ENCODE measurements at places on chromosomes 13 and 19. TPM values are rescaled to one million over a fixed set of nuclear protein-coding genes. Genes with fewer than 3 reads are reported as not detected.

- H3K27me3 ChIP-seq = no peaks in the 10 kb centered on the region
- DNase-seq = no peak
- H3K4me3 ChIP-seq = no peak overlapping the region
- peaks cover 100% of the 10 kb centered on the region for H3K36me3 ChIP-seq
- H3K27ac ChIP-seq = no peak overlapping the region
Measured at GRCh38 chr19:49103331-49104085, 10.7 kb upstream of the LIN7B start.

DNA sequence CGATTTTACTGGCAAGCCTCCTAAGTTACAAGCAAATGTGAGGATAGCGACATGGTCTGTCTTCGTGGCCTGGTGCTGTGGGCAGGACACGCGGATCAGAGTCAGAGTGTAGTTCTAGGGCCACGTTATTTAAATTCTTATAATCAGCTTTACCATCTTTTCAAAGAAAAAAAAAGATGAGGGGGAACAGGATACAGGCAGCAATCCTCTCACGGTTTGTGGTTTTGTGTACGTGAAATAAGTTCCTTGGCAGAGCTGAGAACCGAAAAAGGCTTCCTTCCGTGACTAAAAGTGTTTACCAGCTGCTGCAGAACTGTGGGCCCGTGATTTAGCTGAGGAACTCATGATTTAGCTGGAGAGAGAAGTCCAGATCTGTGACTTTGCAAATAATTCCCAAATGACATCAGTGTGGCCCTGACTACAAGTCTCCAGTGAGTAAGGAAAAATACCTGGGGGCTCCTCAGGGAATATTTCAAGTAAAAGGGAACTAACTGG is 27.2 kb downstream of the RCBTB2 start:
- peaks cover 62% of the 10 kb centered on the region for H3K4me1 ChIP-seq
- H3K27ac ChIP-seq = peak overlapping the region; percentile 89
- no peaks in the 10 kb centered on the region for H3K27me3 ChIP-seq
- DNase-seq = no peak

DNA sequence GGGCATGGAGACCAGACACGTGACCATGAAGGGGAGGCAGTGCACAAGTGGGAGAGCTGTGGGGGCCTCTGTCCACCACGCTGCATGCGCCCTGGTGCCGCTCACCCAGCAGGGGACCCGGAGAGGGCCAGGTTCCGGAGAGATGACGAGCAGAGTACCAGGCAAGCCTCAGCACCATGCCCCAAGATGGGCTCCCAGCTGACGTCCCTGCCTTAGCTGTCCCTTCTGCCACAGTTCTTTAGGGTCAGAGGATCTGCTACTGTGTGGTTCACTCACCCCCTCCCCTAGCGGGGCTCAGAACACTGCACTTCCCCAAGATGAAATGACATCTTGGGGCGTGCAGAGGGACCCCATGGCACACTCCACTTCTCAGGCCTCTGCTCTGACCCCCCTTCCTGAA is 9.6 kb upstream of the PRKD2 start:
- no peak overlapping the region for H3K27ac ChIP-seq
- no peak overlapping the region for H3K4me3 ChIP-seq
- H3K4me1 ChIP-seq = peaks cover 10% of the 10 kb centered on the region
- peaks cover 84% of the 10 kb centered on the region for H3K36me3 ChIP-seq
- H3K27me3 ChIP-seq = no peaks in the 10 kb centered on the region

DNA sequence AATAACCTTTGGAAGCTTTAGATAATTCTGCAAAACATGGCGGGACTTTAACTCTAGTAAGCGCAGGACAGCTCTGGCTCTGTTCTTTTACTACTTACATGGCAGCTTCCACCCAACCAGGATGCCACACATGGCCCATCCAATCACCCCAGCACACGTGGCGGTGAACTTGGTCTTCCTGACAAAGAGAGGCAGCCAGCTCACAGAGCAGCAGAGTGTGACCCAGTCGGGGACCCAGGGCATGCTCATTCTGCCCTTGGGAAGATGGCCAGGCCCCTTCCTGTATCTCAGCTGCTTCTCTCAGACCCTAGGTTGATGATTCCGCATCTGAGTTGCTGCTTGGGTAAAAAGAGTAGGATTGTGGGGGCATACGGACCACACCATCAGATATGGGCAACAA is 172.1 kb downstream of the USP12 start:
- H3K27me3 ChIP-seq = no peaks in the 10 kb centered on the region
- H3K4me3 ChIP-seq = no peak overlapping the region
- no peak overlapping the region for H3K27ac ChIP-seq
- no peaks in the 10 kb centered on the region for H3K36me3 ChIP-seq

DNA sequence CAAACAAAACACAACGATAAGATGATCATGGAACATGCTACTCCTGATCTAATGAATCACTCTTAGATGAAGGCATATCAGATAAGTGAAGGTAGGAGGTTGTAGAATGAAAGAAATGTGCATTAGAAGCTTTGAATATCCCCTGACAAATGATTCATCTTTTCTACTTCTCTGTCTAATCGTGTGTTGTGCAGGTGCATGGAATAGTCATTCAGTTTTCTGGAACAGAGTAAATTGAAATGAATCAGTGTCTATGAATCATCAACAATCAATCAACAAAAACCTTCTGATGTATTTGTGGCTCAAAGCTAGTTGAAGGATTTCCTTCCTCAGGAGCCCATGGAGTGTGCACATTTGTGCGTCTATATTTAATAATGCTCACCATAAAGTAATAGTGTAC is 1290.4 kb upstream of the PCDH20 start:
- H3K36me3 ChIP-seq = no peaks in the 10 kb centered on the region
- no peak overlapping the region for H3K27ac ChIP-seq
- H3K27me3 ChIP-seq = no peaks in the 10 kb centered on the region
- no peak overlapping the region for H3K4me3 ChIP-seq
- DNase-seq = no peak

- DNase-seq = no peak
- peaks cover 29% of the 10 kb centered on the region for H3K4me1 ChIP-seq
- H3K4me3 ChIP-seq = no peak overlapping the region
- no peak overlapping the region for H3K27ac ChIP-seq
- no peaks in the 10 kb centered on the region for H3K36me3 ChIP-seq
Measured at GRCh38 chr13:95647321-95647720, 2.8 kb upstream of the DZIP1 start.

GRCh38 chr13:32645854-32646253 is 59.6 kb downstream of the PDS5B start:
- H3K27me3 ChIP-seq = no peaks in the 10 kb centered on the region
- peaks cover 23% of the 10 kb centered on the region for H3K4me1 ChIP-seq
- H3K27ac ChIP-seq = no peak overlapping the region
- H3K4me3 ChIP-seq = no peak overlapping the region

- no peak for DNase-seq
- H3K36me3 ChIP-seq = no peaks in the 10 kb centered on the region
Measured at GRCh38 chr13:29707876-29708543, 112.5 kb upstream of the SLC7A1 start.

DNA sequence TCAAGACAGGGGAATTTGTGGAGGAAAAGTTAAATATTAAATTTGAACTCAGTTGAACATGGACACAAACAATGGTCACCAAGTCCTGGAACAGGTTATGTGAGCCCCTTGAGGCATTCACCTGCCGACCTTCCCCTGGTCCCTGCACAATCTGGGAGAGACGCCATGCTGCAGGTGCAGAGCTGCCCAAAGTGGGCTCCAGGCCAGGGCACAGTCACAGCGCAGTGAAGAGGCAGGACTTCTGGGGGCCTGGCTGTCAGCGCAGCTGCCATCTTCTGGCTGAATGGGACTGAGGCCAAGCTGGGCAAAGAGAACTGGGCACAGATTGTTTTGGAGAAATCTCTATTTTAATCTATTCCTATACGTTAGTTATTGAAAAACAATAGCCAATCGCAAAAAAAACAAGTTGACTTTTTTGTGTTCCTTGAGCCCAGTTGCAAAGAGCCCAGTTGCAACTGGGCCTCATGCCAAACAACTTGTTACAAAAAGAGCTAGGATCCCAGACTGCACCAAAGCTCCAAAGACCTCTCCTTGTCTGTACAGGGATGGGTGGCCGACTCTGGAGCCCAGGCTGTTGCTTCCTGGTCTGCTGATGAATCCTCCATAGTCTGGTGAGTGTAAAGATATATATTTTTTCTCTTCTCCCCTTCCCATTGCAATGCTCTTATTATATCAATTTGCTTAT is 1.2 kb upstream of the ZNF626 start:
- H3K27me3 ChIP-seq = no peaks in the 10 kb centered on the region
- H3K4me3 ChIP-seq = no peak overlapping the region
- no peaks in the 10 kb centered on the region for H3K36me3 ChIP-seq
- H3K27ac ChIP-seq = no peak overlapping the region
- DNase-seq = no peak
- H3K4me1 ChIP-seq = peaks cover 37% of the 10 kb centered on the region

GRCh38 chr19:35715355-35715809 is 2.4 kb upstream of the KMT2B start:
- no peak overlapping the region for H3K4me3 ChIP-seq
- no peaks in the 10 kb centered on the region for H3K27me3 ChIP-seq

- no peak overlapping the region for H3K27ac ChIP-seq
- no peaks in the 10 kb centered on the region for H3K4me1 ChIP-seq
- H3K27me3 ChIP-seq = no peaks in the 10 kb centered on the region
- no peak overlapping the region for H3K4me3 ChIP-seq
- no peaks in the 10 kb centered on the region for H3K36me3 ChIP-seq
Measured at GRCh38 chr13:55000043-55000442, 1971.4 kb downstream of the OLFM4 start.

DNA sequence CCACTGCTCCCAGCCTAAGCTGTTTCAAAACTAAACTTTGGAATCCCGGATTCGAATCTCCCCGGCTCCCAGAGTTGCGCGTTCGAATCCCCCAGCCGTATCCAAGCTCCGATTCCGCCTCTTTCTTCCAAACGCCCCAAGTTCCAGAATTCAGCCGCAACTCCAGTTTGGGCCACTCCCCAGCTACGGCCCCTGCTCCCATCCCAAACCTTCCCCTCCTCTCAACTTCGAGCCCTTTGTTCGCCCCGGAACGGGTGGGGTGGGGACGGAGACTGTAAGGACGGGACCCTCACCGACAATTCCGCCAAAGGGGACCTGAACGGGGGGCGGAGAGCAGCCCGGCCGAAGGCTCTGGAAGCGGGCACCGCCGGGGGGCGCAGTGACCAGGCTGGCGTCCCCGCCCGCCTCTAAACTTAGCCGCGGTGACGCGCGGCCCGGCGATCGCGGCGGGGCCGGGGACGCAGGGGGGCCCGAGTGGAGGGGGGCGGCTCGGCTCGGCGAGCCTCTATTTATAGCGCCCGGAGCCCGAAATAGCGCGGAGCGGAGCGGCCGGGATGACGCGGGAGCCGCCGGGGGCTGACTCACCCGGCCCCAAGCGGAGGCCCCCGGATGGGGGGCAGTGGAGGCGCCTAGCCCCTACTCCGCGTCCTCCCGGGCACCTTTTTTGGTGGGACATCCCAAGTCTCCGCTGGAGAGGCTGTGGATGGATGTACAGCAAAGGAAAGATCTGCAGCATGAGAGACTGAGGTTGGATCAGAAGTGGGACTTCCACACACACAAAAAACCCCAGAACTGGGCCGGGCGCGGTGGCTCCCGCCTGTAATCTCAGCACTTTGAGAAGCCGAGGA is 4.9 kb upstream of the ERCC1 start:
- no peak for DNase-seq
- peak overlapping the region; percentile 20 for H3K4me3 ChIP-seq
- no peaks in the 10 kb centered on the region for H3K36me3 ChIP-seq

DNA sequence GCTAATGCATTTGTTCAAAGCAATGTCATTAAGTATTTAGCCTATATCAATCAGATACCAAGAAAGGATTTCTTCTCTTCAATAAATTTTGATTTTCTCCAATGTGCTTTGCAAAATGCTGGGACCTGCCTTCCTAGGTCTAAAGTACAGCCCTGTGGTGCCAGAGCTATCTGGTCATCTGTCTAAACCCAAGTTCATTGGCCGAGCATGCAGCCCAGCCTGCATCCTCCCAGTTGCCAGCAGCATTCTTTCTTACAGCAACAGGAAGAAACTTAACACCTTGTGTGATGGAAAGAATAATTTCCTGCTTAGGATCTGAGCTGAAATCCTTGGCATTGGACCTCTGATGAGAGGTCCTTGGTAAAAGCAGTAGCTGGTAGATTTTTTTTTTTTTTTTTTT is 310.0 kb downstream of the RBM26 start:
- H3K27me3 ChIP-seq = no peaks in the 10 kb centered on the region
- H3K27ac ChIP-seq = no peak overlapping the region
- H3K4me1 ChIP-seq = no peaks in the 10 kb centered on the region
- no peak overlapping the region for H3K4me3 ChIP-seq

GRCh38 chr19:6476155-6476895 is 5.3 kb downstream of the DENND1C start:
- peaks cover 14% of the 10 kb centered on the region for H3K4me1 ChIP-seq
- no peaks in the 10 kb centered on the region for H3K36me3 ChIP-seq
- no peak overlapping the region for H3K27ac ChIP-seq
- H3K27me3 ChIP-seq = no peaks in the 10 kb centered on the region
- no peak for DNase-seq
- peak overlapping the region; percentile 24 for H3K4me3 ChIP-seq

GRCh38 chr19:50419022-50419579 is 363 bp downstream of the SPIB start:
- no peak for DNase-seq
- no peaks in the 10 kb centered on the region for H3K4me1 ChIP-seq
- no peak overlapping the region for H3K27ac ChIP-seq

- H3K27me3 ChIP-seq = no peaks in the 10 kb centered on the region
- H3K4me1 ChIP-seq = no peaks in the 10 kb centered on the region
- H3K36me3 ChIP-seq = no peaks in the 10 kb centered on the region
- no peak for DNase-seq
Measured at GRCh38 chr13:91014696-91015095, 332.8 kb upstream of the MIR17HG start.

DNA sequence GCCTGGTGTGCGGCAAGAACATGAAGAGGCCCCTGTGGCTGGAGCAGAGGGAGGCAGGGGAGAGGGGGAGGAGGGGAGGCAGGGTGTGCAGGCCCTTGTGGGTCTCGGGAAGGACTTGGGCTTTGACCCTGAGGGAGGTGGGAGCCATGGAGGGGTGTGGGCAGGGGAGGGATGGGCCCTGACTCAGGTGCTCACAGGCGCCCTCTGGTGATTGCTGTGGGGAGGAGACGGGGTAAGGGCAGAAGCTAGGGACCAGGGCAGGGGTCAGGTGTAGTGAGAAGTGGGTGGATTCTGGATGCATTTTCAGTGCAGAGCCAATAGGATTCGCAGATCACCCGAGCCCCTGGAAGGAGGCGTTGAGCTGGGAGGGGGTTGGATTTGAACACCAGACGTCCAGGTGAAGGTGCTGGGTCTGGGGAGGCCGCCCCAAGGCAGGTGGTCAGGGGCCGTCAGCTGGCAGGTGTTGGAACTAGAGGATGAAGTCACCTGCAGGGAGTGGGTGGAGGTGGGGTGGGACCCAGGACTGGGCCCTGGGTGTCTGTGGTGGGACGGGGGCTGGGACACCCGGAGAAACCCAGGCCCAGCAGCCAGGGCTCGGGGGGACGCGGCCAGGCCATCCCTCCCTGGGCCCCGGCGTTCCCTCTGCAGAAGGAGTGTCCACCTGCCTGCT is 185.4 kb downstream of the KDM4B start:
- H3K4me1 ChIP-seq = no peaks in the 10 kb centered on the region
- DNase-seq = no peak
- peaks cover 40% of the 10 kb centered on the region for H3K36me3 ChIP-seq

- no peaks in the 10 kb centered on the region for H3K36me3 ChIP-seq
- peaks cover 14% of the 10 kb centered on the region for H3K4me1 ChIP-seq
- no peak for DNase-seq
Measured at GRCh38 chr19:45113628-45114027, 20.6 kb downstream of the PPP1R37 start.

Gene PLEKHG2
- total RNA-seq = 6.7 TPM

Gene PTH2
- not detected for total RNA-seq

Gene TSPAN16
- total RNA-seq = not detected

Gene SH3GL1
- 131 TPM for total RNA-seq

Gene SYT3
- total RNA-seq = not detected

Gene SMIM24
- total RNA-seq = not detected

Gene B3GNT3
- 23.0 TPM for total RNA-seq

Gene ERICH6B
- not detected for total RNA-seq

Gene WDR88
- total RNA-seq = not detected

Gene ACOD1
- not detected for total RNA-seq

All from esophagus squamous epithelium (tissue), 5 donors.